ENCODE measurements at places on chromosomes 12 and 14.

DNA sequence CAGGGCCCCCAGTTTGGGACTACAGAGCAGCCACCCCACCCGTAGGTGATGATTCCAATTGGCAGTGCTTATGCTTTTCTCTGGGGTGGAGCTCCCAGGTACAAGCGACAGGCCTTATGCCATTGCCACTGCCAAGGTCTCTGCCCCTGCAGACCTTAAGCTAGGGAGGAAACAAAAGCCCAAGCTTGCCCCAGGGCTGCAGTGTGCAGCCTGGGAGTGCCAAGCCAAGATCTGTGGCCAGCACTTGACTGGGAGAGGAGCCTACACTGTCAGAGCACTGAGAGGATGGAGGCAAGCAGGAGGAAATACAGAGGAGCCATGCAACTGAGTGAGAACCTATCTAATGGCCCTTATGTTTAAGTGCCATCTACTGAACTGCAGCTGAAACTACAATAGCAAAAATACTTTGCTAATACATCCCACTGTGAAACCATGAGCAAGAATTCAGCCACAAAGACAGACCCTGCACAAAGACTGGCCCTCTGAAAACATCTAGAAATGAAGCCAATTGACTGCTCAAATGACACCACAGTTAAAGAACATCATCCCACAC is 17.7 kb upstream of the ASCL1 start:
- no peak for DNase-seq

DNA sequence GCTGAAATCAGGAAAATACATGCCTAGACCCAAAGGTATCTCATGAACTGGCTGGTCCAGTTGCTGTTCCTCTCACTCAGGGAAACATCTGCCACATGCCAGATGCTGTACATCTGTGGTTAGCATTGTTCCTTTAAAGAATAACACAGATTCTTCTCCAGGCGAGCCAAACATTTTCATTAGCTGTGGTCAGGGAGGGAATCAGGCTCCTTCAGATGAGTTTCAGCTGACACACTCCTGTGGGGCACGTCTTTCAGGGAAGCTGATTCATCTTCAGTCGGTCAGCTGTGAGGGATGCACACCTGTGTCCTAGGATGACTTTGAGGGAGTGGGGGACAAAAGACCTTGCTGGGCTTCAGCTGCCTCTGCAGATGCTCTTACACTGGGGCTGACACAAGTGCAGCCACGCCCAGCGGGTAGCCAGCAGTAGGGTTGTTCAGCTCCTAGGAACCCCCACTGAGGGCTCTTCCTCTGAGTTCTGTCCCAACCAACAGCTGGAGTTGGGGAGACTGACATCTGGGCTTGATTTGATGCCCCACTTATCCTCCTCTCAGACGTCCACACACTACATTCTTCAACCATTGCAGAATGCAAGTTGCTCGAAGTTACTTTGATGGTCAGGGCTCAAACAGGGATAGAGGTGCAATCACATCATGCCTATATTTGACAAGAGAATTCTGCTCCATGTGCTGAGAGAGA is 155.0 kb downstream of the NUAK1 start:
- no peak for DNase-seq

DNA sequence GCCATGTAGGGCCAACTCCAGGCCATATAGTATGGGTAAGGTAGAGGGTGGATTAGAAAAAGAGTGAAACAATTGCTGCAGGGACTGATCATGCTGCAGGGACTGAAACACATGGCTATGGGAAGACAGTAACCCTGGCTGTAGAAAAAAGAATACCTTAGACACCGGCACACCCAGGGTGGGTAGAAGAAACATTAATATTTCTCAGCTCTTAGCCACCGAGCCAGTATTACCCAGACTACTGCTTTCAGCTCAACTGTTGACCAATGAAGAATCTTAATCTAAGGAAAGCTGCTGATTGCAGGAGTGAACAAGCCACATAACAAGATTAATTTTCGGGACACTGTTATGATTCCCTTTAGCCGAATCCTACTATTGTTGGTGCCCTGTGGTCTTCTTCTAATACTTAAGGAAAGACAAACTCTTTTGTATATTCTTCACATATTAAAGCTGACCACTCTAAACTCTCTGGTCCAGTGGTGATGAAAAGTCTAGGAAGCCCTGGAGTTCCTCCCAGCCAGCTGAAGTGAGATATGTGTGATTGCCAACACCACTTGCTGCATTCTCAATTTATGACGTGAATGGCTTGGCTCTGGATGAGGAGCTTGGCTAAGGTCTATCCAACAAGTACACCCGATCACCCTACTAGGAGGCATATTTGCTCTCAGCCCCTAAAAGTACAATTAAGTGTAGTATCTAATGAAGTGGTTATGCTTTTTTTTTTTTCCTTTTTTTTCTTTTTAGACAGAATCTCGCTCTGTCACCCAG is 69.2 kb downstream of the NOVA1 start:
- DNase-seq = no peak

GRCh38 chr14:85687456-85687855 is 157.5 kb downstream of the FLRT2 start:
- DNase-seq = no peak

DNA sequence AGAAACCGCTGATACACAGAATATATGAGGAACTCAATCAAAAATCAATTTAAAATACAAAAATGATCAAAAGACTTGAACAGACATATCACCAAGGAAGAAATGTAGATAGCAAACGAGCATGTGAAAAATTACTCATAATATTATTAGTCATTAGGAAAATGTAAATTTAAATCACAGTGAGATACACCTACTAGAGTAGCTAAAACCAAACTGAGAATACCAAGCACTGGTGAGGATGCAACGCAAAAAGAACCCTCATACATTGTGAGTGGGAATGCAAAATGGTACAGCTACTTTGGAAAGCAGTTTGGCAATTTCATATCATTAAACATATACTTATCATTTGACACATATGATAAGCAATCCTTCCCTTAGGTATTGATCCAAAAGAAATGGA is 101.1 kb upstream of the ST8SIA1 start:
- no peak for DNase-seq

- DNase-seq = no peak
Measured at GRCh38 chr12:114361545-114361944, 44.4 kb downstream of the TBX5 start.

DNA sequence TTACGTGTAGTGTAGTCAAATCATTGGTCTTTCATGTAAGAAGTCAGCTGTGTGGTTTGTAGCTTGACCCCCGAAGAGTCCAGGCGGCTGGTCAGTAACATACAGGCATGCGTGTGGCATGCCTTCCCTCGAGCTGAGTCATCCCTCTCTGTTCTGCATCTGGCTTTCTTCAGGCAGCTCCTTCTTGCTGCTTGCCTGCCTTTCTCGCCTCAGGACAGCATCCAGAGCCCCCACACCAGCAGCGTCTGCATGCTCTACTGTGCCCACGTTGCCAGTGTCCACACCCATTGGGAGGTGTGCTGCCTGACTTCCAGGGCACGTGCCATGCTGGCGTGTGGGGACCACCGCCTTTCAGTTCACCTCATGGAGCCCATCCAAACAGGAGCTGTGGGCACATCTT is 96.8 kb downstream of the EP400 start:
- DNase-seq = no peak

DNA sequence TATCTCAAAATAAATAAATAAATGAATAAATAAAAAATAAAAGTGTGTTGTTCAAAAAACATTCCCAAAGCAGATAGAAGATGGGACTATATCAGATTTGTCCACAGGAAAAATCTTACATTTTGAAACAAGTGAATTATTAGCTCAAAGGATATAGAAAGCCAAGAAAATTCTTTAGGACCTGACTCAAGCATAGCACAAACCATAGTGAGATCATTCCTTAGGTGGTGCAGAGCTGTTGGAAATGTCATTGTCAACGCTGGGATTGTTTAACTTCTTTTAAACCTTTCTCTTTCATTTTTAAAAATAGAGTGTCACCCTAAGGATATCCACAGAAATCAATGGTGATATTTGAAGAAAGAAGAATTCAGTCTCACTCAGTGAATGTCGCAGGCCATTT is 43.5 kb downstream of the DRAM1 start:
- no peak for DNase-seq

GRCh38 chr12:5964913-5965900 is 20.1 kb upstream of the ANO2 start:
- no peak for DNase-seq

Data from T follicular helper cell (primary cell).